Liver (tissue), 10 donors: ENCODE measurements at places on chromosomes 5 and 9.

GRCh38 chr5:53943938-53944337 is 366.4 kb downstream of the ARL15 start:
- DNase-seq = no peak

GRCh38 chr9:123353984-123354591 is 1.9 kb upstream of the CRB2 start:
- DNase-seq = peak; percentile 83

- no peak for DNase-seq
These were observed 181.5 kb upstream of the PIK3R1 start for GRCh38 chr5:68033961-68034571.

- DNase-seq = no peak
These were observed 155.1 kb downstream of the ARSB start for GRCh38 chr5:78829811-78830527.

GRCh38 chr9:36623280-36623679 is 50.6 kb downstream of the MELK start:
- no peak for DNase-seq

- DNase-seq = peak; percentile 64
These were observed 529 bp downstream of the CSNK1A1 start for GRCh38 chr5:149550594-149551226.

- DNase-seq = no peak
These were observed 1.2 kb downstream of the F2RL1 start for GRCh38 chr5:76819851-76820525.

GRCh38 chr5:151700820-151701219 is 14.1 kb upstream of the SPARC start:
- no peak for DNase-seq
